Astrocyte (in vitro differentiated cells and primary cell): ENCODE measurements at places on chromosomes 2 and 18. TPM values are rescaled to one million over a fixed set of nuclear protein-coding genes. Genes with fewer than 3 reads are reported as not detected.

GRCh38 chr2:235358981-235359471, 134.8 kb upstream of the AGAP1 start:
- H3K27ac ChIP-seq, result no peak overlapping the region
- peaks cover 28% of the 10 kb centered on the region for H3K27me3 ChIP-seq
- H3K4me1 ChIP-seq, result peaks cover 9% of the 10 kb centered on the region
- H3K4me3 ChIP-seq, result no peak overlapping the region
- H3K36me3 ChIP-seq, result no peaks in the 10 kb centered on the region

GRCh38 chr2:10497797-10498251, 49.7 kb upstream of the ODC1 start:
- no peak overlapping the region for H3K27ac ChIP-seq
- H3K36me3 ChIP-seq, result no peaks in the 10 kb centered on the region
- H3K27me3 ChIP-seq, result peaks cover 4% of the 10 kb centered on the region
- no peak overlapping the region for H3K4me3 ChIP-seq

DNA sequence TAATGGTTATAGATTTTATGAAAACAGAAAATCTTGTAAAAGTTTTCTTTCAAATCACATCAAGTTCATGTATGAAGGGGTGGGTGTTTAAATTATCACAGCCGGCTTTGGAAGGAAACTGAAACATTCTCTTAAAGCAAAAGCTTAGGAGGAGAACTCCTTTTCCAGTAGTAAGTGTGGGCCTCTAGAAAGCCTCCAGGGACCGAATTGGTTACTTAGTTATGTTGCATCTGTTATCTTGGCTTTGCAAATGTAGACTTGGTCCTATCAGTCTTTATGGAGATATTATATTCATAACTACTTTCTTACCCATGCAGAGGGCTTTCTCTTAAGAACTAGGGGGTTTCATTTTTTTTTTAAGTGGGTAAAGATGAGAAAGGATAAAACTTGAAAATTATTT, 7.4 kb downstream of the NAB1 start:
- H3K36me3 ChIP-seq, result peaks cover 3% of the 10 kb centered on the region
- no peak for DNase-seq
- H3K27ac ChIP-seq, result no peak overlapping the region
- no peaks in the 10 kb centered on the region for H3K27me3 ChIP-seq

GRCh38 chr18:7779211-7779610, 212.1 kb downstream of the PTPRM start:
- no peaks in the 10 kb centered on the region for H3K36me3 ChIP-seq

The RFTN2 gene
- total RNA-seq, result 7.1 and 8.1 TPM in 2 replicates
